ENCODE measurements at places on chromosomes 7 and 10.

DNA sequence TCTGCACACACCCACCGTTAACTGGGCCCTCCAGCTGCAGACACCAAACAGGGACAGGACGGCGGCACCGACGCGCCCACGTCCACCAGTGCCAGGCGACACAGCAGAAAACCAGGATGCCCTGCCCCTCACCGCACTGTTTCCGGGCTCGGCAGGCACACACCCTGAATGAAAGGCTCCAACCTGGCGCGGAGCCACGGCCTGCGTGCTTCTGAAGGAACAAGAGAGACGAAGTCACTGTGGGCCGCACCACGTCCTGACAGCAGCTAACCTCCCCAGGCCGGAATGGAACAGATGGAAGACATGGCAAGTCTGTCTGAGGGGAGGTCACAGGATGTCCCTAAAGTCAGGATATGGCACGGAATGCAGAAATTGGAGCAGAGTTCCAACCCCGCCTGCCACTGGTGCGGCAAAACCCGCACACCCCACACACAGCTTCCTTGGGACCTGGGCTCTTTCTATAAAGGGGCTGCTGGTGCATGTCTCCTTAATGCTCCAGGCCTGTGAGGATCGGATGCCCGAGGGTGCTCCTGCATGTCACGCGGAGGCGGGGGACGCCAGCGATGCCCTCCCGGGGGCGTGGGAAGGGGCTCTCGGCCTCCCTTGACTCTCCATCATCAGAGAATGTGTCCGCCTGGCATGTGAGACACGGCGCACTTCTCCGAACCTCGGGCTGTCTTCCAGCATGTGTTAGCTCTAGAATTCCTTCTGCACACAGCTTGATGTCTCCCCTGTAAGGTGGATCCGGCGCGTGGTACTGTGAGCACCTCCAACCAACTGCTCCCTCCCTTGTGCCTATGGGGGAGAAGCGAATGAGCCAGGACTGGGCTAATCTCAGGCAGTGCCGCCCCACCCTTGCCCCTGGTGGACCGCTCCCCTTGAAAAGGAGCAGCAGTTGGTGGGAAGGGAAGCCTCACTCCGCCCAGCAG lies 3.9 kb upstream of the GPER1 start:
- no peak for DNase-seq

DNA sequence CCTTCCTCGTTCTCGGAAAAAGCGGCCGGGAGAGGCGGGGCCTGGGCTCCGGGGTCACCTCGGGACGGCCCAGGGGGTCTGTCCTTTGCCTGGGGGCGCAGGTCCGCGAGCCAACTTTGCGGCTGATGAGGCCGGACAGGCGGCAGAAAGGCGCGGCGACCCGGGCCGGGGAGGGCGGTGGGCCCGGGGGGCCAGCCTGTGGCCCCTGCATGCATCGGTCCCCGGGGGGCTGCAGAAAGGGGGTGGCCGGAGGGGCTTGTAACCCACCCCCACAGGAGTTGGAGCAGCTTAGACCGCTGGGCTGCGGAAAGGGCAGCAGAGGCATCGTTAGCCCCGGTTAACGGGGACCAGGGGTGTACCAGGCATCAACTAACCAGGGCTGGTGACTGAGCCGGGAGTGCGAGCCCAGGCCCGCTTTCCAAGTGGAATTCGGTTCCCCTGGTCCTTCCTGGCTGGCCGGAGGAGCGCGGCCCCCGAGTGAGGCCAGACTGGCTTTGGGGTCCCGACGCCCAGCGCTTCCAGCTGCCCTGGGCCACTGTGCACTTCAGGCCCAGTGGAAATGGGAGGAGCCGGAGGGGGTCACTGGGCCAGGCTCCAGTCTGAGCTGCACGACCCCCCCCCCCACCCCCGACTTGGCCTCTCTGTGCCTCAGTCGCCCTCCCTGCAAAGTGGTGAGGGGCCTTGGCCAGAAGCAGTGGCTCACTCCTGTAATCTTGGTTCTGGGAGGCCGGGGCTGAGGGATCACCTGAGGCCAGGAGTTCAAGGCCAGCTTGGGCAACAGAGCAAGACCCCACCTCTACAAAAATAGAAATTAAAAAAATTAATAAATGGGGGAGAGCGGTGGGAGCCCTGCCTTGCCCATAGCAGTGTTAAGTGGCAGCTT lies 919 bp downstream of the SLC29A4 start:
- no peak for DNase-seq

GRCh38 chr7:2880051-2880450 lies 35.9 kb upstream of the GNA12 start:
- DNase-seq = no peak

DNA sequence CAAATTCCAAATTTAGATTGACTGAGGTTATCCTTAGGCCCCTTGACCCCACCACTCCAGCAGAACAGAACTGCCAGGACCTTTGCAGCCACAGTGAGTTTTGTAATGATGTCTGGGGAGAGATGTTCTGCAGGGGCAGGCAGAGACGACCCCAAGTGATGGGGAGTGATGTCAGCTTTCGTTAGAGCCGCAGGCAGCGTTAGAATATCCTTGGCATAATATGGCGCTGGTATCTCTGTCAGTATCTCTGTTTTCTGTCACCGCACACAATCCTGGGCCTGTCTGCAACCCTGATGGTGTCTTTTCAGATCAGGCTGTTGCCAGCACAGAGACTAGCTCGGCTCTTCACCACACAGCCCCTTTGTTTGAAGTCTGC lies 1083.6 kb downstream of the KCNMA1 start:
- no peak for DNase-seq

DNA sequence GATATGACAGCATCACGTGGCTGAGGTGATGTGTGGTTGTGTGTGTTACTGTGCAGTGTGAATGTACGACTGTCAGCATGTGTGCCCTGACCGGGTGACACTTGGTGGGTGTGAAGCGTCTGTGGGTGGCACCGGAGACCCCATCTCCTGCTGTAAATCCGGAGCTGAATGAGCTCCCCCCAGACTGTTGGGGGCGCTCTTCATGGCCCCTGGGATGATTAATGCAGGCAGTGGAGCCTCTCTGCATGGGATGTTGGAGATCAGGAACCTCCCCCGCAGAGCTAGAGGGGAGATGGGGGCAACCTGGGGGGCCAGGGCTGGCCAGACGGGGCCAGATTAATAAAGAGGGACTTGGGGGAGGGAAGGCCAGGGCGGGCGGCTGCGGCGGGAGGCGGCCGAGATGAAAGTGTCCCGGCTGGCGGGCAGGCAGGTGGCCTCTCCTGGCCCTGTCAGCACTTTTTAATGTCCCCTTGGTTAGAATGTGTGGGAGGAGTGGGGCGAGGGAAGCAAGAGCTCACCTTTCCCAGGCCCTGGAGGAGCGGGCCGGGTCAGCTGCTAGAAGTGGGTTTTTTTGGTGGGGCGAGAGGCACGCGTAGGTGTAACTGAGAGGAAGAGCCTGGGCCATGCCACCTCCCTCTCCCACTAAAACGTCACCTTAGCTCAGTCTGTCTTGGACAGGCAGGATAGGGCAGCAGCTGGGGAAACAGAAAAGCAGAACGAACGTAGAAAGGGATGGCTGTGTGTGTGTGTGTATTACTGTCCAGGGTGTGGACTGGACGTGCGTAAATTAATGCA lies 34.1 kb downstream of the HIF1AN start:
- DNase-seq = peak; percentile 9

DNA sequence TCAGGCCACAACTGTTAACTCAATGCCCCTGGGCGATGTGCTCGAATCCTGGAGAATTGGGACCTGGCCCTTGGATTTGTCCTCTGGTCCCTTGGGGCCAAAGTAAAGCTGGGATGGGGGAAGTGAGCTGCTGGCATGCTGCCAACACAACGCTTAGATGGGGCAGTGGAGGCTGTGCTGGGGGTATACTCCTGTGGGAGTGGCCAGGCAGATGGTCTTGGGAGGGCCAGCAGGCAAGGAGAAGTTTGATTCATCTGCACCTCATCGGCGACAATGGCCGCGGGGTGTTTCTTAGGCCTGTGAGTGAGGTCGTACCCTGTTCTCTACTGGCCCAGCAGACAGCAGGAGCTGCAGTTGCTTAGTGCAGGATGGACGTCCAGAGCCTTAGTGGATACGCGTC lies 139.0 kb upstream of the MTPN start:
- DNase-seq = no peak

DNA sequence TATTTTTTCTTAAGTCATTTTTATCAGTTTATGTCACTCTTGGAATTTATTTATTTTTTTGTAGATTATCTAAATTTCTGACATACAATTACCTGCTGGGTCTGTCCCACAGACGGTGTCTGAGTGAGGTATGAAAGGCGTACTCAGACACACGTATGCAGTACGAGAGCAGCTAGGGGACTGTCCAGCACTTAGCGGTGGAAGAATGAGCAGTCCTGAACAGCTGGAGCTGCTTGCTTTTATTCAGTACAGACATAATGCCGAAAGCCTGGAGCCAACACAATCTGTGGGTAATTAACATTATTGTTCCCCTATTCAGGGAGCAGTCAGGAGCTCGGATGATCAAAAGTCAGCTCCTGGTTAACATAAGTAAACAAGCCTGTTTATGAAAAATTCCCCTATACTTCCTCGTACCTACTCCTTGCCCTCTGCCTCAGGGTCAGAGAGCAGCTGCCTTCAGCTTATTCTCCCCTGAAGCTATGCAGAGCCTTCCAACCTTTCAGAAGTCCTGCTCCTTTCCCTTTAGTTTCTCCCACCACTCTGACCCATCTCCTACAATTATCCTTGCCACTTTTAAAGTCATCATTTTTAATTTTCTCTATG lies 488.0 kb upstream of the POM121L12 start:
- DNase-seq = no peak

DNA sequence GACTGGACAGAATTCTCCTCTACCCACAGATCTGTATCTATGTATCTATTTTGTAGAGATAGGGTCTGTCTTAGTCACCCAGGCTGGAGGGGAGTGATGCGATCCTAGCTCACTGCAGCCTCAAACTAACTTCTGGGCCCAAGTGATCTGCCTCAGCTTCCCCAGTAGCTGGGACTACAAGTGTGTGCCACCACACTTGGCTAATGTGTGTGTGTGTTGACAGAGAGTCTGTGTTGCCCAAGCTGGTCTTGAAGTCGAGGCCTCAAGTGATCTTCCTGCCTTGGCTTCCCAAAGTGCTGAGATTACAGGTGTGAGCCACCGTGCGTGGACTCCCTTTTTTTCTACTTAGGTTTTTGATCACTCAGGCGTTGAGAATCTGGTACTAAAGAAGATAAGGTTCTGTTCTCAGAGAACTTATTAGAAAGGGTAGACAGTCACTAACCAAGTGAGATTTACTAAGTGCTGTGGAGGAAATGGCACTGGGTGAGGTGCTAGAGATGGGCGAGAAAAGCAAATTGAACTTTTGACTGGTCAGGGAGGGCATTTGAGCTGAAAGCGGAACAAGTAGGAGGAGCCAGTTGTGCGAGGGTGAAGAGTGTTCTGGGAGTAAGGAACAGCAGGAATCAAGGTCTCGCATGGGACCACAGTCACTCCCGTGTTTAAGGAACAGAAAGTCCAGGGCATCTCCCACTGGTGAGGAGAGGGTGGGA lies 18.0 kb downstream of the NDUFB2 start:
- no peak for DNase-seq

GRCh38 chr7:128176696-128177095 lies 64.4 kb upstream of the LEP start:
- DNase-seq = no peak

DNA sequence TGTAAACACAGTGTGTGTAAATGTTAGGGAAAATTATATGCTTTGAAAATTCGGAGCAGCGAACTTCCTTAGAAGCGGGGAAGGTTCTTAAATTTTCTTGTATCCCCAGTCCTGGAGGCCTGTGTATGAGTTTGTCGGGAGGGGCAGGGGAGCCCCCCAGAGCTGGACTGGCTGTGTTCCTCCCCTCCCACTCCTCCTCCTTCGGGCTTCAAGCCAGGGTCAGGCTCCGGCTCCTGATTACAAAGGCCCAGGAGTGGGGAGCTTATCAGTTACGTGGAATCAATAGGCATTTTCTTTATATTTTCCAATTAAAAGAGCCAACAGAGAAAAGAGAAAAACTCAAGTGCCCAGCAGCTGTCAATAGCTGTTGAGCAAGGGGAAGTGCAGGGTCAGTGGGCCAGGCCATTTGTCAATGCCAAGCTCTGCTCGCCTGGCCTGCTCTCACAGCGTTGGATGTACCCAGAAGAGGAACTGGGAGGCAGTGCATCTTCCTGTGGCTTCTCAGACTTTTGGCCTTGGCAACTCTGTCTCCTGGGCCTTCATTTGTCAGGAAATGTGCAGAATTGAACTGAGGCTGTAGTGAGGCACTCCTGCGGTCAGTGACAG lies 156.9 kb upstream of the PCBD1 start:
- DNase-seq = no peak

GRCh38 chr7:44117801-44118429 lies 5.4 kb downstream of the POLD2 start:
- DNase-seq = no peak
